Activated CD4-positive, alpha-beta T cell treated with anti-CD3 and anti-CD28 coated beads, Interleukin-2, amount 50 U/mL, for 24 hours (primary cell): ENCODE measurements at places on chromosomes 7 and 10.

- DNase-seq, result no peak
Measured at GRCh38 chr10:99344715-99345114, 15.6 kb downstream of the CNNM1 start.

GRCh38 chr10:48627984-48628609, 23.2 kb upstream of the ARHGAP22 start:
- no peak for DNase-seq

DNA sequence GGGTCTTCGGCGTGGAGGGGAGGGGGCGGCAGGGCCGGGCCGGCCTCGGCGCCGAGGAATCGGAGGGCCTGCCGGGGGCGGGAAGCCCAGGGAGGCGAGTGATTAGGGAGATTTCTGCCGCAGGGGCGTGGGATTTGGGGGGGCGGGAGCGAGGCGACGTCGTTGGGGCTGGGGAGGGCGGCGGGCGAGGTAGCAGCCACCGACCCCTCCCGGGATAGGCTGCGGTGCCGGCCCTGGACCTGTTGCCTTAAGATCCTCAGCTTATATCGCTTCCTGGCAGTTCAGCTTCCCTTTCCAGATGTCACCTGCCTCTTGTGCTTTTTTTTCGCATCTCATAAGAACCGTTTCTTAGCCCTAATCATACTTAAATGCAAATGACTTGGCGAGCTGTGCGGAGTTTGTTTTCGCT, 655 bp downstream of the LMTK2 start:
- DNase-seq, result no peak

- DNase-seq, result peak; percentile 11
Measured at GRCh38 chr10:132360766-132361447, 28.9 kb downstream of the LRRC27 start.

GRCh38 chr10:132460691-132461090, 63.7 kb downstream of the PWWP2B start:
- DNase-seq, result no peak

GRCh38 chr10:93199191-93199751, 125.6 kb downstream of the CYP26A1 start:
- DNase-seq, result no peak

GRCh38 chr10:35887685-35888084, 245.6 kb upstream of the FZD8 start:
- DNase-seq, result no peak

- no peak for DNase-seq
Measured at GRCh38 chr10:22473044-22473443, 127.7 kb downstream of the SPAG6 start.

- no peak for DNase-seq
Measured at GRCh38 chr7:2248984-2249694, 7.1 kb downstream of the NUDT1 start.

GRCh38 chr10:44862006-44862751, 49.0 kb upstream of the TMEM72 start:
- DNase-seq, result no peak

GRCh38 chr7:103894656-103895596, 94.5 kb downstream of the RELN start:
- DNase-seq, result no peak

DNA sequence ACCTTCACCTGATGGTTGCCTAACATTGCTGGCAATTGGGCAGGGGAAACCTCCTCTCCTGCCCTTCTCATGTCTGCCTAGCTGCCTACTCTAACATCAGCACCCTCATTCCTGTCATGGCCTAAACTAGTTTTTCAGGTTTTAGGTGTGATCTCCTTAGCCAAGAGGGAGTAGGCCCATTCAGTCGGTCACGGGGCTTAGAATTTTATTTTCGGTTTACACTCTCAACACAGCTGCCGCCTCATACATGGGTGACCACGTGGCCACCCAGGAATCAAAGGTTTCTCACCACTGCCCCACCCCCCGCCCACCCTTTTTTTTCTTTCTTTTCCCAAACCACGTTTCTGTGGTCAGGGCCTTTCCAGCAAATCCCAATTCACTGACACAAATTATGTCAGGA, 97.2 kb downstream of the RALA start:
- no peak for DNase-seq

GRCh38 chr10:21523557-21524008, 1.9 kb downstream of the SKIDA1 start:
- DNase-seq, result no peak

GRCh38 chr7:99142727-99143520, 984 bp downstream of the SMURF1 start:
- DNase-seq, result peak; percentile 69

DNA sequence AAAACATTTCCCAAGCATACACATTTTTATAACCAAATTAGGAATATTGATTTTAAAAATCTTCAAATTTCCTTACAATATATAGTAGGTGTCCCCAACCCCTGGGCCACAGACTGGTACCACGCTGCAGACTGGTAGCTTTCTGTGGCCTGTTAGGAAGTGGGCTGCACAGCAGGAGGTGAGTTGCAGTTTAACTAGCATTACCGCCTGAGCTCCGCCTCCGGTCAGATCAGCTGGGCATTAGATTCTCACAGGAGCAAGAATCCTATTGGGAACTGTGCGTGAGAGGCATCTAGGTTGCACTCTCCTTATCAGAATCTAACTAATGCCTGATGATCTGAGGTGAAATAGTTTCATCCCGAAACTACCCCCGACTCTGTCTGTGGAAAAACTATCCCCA, 62.1 kb downstream of the ZWINT start:
- no peak for DNase-seq

- no peak for DNase-seq
Measured at GRCh38 chr7:99399597-99399996, 8.8 kb downstream of the PDAP1 start.

GRCh38 chr7:143356414-143357050, 6.0 kb downstream of the FAM131B start:
- no peak for DNase-seq

DNA sequence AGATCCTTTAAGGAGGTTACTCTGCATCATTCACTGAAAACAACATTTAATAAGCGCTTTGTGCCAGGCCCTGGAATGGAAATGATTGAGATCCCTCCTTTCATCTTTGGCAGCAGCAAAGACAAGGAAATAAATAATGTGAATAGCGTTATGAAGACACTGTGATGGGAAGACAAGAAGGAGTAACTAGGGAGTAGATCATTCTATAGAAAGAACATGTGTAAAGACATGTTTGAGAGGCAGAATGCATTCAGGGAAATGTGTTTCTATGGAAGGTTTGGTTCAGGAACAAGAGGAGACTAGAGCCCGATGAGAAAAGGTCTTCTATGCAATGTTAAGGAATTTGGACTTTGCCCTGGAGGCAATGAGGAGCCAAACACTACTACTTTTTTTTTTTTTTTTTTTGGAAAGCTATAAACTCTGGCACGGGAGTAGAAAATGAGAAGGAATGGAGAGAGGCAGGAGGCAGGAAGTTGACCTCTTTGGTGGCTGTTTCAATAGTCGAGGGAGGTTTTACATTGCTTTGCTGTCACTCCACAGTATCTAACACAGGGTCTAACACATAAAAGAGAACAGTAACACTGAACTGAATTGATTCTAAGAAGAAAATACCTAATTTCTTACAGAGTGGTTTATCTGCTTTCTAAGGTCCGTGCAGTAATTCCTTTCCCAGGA, 44.9 kb downstream of the SMURF1 start:
- DNase-seq, result no peak
